Inflammatory macrophage treated with lipopolysaccharide for 1 hour (primary cell): ENCODE measurements at places on chromosomes 3 and 15.

DNA sequence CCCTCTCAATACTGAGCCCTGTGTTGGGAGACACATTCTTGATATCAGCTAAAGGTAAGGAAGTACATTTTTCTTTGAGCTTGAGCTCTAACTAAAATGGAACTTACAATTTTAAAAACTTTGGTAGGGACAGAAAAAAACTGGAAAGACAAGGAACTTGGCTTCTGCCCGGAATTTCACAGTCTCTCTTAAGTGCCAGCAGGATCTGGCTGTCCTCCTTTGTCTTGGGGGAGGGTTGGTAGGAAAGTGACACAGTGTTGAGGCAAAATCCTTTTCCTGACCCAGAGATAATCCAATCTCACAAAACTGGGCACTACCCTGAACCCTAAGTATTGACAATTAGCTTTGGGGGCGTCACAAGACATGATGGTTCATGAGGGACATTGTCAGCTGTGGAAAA lies 45.3 kb downstream of the ZPLD1 start:
- DNase-seq = no peak

DNA sequence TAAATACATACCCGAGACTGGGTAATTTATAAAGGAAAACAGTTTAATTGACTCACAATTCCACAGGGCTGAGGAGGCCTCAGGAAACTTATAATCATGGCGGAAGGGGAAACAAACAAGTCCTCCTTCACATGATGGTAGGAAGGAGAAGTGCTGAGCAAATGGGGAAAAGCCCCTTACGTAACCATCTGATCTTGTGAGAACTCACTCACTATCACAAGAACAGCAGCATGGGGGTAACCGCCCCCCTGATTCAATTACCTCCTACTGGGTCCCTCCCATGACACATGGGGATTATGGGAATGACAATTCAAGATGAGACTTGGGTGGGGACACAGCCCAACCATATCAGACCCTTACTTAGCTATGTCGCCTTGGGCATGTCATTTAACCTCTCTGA lies 27.7 kb downstream of the SCG3 start:
- DNase-seq = peak; percentile 72

GRCh38 chr3:18066899-18067582 lies 324.6 kb upstream of the TBC1D5 start:
- DNase-seq = no peak

- no peak for DNase-seq
Measured at GRCh38 chr3:144301863-144302262, 330.2 kb downstream of the DIPK2A start.

DNA sequence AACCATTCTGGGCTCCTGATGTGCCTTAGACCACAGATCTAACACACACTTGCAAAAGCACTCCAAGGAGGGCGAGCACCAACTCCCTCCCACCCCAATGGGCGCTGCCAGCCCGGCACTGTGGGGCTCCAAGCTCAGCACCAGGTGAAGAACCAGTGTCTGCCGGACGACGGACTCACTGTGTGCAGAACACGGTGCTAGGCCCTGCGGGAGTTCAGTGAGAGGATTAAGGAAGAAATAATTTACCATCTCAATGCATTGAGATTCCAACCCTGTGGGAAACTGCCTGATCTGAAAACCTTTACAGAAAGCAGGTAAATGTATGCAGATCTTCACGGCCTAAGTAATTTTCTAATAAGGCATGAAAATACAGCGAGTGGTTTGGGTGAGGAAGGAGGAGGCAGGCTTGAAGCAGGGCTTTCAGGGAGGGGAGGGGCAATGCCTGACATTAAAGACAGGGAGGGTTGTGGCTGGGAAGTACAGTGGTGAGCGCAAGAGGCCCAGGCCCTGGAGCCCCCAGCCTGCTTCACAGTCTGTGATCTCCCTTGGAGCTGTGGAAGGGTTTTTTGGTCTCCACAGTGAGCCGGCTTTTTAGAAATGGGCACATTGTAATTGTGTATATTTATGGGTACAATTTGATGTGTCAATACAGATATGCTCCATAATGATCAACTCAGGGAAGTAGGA lies 35.6 kb upstream of the CHRNB4 start:
- no peak for DNase-seq

GRCh38 chr3:71443332-71443731 lies 140.2 kb downstream of the FOXP1 start:
- DNase-seq = no peak

GRCh38 chr15:77671362-77672056 lies 38.8 kb upstream of the LINGO1 start:
- no peak for DNase-seq

DNA sequence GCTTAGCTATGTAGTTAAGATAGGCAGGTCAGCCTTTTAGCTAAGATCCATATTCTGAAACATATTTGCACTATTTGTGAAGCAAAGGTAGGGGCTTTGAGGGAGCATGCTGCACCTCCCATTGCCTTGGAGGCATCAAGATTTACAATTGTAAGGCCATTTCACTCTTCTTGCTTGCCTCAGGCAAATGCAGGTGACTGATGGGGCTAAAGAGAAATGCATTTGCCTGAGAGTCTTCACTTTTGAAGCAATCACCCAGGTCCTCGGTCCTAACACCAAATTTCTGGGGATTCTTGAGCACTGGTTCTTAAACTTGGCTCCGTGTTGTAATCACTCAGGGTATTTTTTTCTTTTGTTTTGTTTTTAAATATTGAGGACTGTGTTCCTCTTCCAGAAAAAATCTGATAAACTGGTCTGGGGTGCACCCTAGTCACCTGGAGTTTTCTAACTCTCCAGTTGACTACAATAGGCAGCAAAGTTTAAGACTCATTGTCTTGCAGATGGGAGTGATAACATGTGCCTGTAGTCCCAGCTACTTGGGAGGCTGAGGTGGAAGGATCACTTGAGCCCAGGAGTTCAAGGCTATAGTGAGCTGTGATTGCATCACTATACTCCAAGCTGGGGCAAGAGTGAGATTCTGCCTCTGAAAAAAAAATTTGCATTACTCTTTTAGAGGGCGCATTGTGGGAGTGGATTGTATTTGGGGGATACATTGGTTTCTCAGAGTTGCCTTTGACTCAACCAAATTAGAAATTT lies 68.1 kb downstream of the EOMES start:
- DNase-seq = no peak

DNA sequence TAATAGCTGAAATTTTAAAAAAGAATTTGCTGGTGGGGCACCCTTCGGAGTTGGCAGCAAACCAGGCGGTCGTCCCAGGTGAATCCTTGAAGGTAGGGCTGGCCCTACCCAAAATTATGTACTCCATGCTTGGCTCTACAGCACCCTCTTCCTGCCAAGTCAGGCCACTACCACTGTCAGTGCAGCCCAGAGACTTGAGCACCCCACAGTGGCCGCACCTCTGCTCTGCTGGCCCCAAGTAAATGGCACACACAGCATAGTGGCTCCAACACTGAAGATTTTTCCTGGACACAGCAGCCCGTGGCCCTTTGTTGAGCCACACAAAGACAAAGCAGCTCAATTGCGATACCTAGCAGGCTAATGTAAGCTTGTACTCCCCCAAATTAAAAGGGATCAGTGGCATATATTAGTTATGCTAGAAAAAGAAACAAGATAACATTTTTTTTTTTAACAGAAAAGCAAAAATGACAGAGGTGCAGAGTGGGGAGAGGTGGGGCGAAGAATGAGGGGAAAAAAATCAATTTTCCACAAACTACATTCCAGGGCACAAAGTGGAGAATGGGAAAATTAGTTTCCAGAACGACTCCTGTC lies 250.5 kb downstream of the UACA start:
- DNase-seq = peak; percentile 68

DNA sequence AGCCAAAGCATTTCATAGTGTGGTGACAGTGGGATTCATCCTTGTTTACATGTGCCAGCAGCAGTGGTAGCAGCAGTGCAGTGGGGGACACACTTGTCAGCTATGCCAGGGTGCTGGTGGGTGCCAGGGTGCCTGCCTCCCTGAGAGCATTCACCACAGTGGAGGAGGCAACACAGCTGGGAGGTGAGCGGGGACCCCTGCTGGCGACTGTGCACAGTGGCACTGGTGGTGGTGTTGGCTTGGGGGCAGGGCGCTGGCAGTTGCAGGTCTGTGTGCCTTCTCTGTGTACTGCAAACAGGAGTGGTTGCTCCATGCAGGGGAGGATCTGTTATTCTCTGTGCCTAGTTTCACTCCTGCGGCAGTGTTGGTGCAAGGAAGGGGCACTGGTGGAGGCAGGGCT lies 41.2 kb downstream of the CEP63 start:
- no peak for DNase-seq

DNA sequence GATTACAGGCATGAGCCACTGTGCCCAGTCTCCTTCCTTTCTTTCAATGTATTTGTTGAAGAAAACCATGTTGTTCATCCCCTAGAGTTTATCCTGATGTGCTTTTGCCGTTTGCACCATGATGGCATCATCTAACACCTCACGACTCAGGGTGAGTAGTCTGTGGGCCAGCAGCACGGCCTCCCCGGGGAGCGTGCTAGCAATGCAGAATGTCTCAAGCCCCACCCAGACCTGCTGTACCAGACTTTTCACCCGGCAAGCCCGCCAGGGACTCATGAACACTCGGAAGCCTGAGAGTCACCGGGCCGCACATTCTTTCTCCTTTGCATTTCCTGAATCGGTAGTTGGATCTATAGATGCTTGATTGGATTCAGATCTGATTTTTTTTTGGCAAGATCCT lies 64.6 kb downstream of the RPN1 start:
- DNase-seq = no peak

DNA sequence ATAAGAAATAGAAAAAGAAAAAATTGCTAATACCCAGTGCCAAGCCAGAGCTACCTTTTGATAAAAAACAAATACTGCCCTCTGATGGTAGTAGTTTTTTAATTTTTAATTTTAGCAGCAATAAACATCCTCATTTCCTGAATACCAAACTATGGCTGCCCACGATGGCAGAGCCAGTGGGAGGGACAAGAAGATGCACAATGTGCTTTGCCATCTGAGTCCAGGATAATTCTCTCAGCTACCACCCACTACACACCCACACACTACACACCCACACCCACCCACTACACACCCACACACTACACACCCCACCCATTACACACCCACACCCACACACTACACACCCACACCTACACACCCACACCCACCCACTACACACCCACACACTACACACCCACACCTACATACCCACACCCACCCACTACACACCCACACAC lies 17.8 kb downstream of the CEP19 start:
- DNase-seq = peak; percentile 49

DNA sequence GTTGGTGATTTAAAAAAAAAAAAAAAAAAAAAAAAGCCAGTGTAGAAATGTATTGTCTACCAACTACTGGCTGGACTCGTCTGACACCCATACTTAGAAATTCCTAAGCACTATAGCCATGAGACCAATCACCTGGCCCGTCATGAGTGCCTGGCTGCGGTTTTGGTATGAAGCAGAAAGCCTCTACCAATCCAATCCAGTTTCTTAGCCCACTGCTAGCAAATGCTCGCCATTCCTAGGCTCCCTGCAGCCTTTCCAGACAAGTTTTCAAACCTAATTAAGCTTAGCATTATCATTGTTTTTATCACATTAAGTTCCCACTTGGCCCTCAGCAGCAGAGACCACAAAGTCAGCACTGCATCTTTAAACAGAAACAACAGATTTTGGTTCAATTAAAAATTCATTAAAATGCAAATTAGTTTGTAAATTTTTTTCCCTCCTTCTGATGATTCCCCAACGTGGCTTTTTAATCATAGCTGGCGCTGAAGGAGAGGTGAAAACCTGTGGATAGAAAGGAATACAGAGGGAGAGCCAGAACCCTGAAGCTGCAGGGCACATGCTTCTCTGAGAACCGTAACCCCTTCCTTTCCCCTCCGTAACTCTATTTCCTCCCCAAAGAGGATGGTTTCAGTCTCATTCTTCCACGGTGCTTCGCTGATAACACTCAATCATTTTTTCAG lies 32.2 kb upstream of the ST8SIA2 start:
- no peak for DNase-seq

GRCh38 chr3:43902415-43902814 lies 211.7 kb downstream of the ABHD5 start:
- DNase-seq = no peak

DNA sequence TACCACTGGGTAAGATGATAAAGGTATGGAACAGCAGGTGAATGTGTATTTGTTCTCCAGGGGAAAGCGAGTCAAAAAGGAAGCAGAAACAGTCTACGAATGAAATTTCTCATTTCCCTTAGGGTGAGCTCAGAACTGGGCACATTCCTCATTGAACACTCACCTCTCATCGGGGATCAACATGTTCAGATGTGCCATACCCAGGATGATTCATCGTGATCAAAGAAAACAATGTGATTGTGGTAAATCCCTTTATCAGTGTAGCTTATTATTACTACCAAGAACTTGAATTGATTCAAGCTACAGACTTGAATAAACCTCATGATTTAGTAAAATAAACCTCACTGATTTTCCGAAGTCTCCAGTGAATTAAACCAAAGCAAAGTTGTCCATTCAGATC lies 72.1 kb downstream of the GJD2 start:
- DNase-seq = no peak

DNA sequence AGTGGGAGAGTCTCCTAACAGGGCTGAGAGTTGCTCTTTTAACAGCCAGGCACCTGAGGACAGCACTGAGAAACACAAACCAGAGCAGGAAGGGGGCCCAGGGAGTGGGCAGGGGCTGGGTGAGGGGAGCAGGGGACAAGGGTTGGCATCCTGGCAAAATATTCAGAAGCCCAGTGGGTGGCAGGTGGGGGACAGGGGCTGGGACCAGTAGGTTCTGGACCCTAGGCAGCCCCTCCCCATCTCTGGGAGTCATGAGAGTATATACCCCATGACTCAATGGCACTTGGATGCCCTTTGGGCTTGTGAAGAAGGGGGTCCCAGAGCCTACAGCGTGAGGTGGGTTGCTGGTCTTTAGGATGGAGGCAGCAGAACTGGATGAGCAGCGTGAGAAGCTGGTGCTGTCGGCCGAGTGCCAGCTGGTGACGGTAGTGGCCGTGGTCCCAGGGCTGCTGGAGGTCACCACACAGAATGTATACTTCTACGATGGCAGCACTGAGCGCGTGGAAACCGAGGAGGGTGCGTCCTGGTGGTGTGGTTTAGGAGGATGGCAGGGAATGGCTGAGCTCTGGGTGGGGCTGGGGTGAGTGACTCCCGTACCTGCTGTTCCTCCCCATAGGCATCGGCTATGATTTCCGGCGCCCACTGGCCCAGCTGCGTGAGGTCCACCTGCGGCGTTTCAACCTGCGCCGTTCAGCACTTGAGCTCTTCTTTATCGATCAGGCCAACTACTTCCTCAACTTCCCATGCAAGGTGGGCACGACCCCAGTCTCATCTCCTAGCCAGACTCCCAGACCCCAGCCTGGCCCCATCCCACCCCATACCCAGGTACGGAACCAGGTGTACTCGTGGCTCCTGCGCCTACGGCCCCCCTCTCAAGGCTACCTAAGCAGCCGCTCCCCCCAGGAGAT lies 24.2 kb downstream of the NBEAL2 start:
- DNase-seq = no peak

- peak; percentile 42 for DNase-seq
Measured at GRCh38 chr15:89399238-89400115, 64.9 kb upstream of the POLG start.

GRCh38 chr3:45056608-45057301 lies 30.7 kb downstream of the CLEC3B start:
- no peak for DNase-seq

DNA sequence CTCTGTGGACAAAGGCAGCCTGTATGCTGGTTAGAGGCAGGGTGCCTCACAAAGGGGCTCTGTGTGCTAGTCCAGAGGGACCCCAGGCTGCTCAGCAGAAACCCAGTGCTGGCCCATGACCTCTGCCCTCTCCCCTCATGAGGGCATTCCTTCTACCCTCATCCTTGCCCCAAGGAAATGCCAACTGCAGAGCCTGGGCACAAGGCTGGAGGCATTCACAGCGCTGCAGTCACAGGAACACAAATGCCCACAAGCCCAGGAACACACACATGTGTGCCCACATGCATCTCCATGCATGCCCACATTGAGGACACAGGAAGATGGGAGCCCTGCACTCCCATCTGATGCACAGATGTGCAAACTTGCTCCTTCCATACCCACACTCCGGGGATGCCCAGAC lies 3.8 kb downstream of the INKA1 start:
- no peak for DNase-seq
